ENCODE measurements at places on chromosomes 3 and 15.
A peak's percentile ranks its signal among the peaks of the same experiment; 100 is the strongest.

DNA sequence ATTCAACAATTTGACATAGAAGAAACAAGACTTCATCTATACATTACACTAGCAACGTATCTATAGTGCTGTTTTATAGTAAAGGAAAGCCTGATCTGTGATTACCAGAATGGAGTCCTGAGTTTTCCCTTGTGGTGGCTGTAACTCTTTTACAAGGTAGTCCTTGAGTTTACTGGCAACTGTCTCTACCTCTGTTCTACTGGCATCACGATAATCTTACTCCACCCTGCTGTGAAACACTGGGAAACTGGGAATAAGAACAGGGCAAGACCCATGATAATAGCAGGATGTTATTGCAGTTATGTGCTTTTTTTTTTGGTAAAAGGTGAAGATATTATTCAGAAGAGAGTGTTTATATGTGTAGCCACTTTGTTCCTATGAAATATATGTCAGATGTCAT lies 12.4 kb upstream of the HHLA2 start:
- DNase-seq, result no peak

- no peak for DNase-seq
Observed at GRCh38 chr15:89198934-89199333, 22.4 kb downstream of the RLBP1 start.

DNA sequence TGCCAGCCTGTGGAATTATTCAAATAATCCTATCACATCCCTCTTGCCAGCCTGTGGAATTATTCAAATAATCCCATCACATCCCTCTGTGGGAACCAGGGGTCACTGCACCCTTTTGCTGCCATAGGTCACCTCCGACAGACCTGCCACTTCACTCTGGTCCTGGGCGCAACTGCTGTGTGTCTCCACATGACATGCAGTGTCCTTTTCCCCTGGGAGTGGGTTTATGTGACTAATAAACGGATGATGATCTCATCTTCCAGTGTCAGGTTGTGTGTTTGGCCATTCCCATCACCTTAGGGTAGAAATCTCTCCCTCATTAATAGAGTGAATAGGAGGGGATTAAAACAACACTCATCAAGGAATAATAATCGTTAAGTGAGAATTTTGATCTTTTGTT lies 603.6 kb upstream of the NR2F2 start:
- no peak for DNase-seq

DNA sequence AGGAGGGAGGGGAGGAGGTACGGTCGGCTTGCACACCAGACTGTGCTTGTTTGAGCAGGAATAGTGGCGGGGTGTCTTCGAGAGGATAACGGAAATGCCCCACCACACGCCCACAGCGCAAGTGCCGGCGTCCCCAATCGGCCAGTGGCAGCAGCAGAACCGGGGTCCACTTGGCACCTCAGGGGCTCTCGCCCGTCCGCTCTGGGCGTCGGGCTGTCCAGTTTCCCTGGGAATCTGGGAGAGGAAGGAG lies 53.7 kb downstream of the CCDC54 start:
- DNase-seq, result peak; percentile 24

GRCh38 chr3:83941990-83942745 lies 1016.6 kb upstream of the CADM2 start:
- DNase-seq, result no peak

DNA sequence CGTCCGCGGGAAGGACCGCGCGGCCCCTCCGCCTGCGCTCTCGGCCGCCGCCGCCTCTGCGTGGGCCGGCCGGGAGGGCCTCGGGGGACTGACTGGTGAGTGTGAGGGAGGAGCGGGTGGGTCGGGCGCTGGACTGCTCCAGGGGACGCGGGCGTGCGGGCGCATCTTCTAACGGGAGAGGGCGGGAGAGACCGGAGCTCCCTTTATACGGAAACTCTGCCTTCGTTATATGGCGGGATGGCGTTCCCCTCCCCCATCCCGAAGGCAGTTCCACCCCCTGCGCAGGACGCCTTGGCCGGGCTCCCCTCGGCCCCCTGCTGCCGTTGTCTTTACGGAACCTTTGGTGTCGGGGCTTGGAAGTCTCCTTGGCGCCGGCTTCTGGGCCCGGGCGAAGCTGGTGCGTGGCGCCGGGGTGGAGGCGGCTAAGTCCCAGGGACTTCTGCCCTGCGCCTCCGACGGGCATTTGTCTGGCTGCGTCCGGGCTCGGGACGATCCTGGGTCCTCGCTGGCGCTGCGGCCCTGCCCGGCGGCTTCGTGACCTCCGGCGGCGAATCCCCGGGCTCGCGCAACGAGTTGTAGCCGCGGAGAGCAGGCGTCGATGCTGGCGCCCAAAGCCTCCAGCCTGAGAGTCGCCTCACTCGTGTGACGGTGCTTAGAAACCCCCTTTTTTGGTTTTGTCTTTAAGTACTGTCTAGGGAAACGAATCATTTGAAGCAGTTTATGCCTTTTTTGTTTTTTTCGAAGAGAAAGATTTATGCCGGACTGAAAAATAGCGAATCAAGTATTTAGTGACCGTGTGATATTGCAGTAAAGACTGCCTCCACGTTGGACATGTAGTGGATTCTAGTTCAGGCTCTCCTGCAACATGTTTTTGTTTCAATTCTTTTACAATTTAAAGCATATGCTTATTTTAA lies 623 bp downstream of the ZNF639 start:
- peak; percentile 64 for DNase-seq

DNA sequence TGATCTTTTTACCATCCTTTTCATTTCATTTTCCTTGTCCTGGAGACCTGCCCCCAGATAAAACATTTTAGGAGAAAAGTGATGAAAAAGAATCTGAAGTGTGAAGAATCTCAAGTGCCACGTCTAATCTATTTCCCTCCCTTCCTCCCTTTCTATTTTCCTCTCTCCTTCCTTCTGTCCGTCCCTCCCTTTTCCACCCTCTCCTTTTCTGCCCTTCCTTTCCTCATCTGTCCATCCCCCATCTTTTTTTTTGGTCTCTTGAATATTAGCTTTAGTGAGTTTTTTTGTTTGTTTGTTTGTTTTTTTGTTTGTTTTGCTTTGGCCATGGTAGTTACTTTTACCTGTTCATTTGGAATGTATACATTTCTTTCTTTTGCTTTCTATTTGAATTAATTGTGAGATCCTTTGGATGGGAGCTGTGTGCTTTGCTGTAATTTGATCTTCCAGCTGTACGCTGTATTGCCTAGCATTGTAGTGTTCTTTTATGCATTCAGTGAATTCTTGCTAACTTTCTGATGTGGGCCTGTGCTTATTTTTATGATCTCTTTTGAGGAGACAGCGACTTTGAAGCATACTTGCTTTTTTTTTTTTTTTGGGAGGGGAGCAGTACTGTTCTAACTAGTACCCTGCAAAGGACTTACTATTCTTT lies 19.2 kb downstream of the CDIN1 start:
- no peak for DNase-seq

GRCh38 chr3:54574906-54575617 lies 352.8 kb downstream of the LRTM1 start:
- DNase-seq, result no peak

GRCh38 chr15:68489421-68489820 lies 57.5 kb upstream of the ITGA11 start:
- DNase-seq, result no peak

DNA sequence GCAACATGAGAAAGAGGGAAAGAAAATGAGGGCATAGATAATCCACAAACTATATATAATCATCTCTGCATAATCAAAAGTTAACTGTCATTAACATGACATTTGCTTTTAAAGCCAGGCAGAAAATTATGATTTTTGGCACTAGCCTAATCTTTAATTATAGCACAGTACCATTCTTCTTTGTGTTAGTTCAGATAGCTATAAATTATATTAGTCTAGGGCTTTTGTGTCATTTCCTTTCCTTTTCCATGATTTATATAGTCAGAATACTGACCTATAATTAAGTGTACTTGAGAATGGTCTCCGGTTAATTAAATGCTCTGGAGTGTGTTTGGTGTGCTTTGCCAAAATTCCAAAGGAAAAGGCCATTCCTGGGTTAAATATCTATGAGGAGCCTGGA lies 441.9 kb upstream of the THRB start:
- DNase-seq, result no peak

DNA sequence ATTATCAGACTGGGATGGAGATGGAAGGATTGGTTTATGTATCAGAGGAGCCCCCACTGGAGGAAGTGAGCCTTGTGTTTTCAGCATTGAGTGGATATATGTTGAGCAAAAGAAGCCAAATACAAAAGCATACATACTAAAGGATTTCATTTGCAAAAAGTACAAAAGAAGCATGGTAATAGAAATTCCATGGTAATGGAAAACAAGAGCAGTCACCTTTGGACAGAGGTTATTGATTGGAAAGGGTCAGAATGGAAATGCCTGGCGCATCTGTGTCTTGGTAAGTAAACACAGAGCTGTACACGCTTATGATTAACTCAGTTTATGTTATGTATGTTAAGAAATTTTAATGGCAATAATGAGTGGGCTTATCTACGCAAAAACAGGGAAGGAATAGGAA lies 72.7 kb downstream of the DHX36 start:
- no peak for DNase-seq

DNA sequence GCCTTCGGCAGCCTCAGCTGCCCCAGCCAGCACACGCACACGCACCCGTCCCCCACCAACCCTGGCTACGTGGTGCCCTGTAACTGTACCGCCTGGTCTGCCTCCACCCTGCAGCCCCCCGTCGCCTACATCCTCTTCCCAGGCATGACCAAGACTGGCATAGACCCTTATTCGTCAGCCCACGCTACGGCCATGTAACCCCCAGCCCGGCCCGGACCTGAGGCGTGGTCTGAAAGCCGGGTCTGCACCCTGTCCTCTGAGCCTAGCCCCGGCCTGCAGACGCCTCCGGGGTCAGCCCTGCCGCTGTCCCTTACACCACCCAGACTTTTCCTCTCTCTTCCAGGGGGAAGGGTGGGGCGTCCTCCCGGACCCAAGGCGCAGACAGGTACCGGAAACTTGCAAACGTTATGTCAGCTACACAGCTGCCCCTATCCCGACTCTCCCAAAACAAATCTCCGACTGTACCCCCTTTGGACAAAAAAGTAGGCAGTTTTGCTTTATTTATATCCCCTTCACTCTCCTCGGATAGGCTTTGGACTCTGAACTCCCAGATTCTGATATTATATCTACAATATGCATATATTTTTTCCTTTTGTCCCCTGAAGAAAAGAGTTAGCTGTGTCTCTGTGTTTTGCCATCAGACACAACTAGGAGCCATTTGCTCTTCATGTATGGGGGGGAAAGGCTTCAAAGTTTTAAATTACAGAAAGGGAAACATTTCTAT lies 1.4 kb downstream of the SOX14 start:
- DNase-seq, result no peak

DNA sequence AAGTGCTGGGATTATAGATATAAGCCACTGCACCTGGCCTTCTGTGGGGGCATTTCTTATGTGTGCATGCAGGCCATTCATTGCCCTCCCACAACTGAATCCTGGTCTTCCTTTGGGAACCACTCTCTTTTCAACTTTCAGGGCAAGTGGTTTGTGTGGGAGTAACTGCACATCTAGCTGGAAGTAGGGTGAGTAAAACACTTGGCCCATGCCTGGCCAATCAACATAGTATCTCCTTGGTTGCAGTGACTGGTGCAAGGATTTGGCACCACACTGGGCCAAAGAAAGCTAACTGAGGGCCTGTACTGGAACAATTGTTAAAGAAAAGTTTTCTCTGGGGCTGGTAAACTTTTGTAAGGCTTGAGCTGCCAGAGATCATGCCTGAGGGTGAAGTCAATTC lies 189.2 kb upstream of the FEZF2 start:
- DNase-seq, result no peak

- DNase-seq, result no peak
Observed at GRCh38 chr3:3551981-3552380, 247.2 kb upstream of the LRRN1 start.

- DNase-seq, result no peak
Observed at GRCh38 chr3:193909387-193909786, 226.6 kb upstream of the HES1 start.

GRCh38 chr3:24294150-24294549 lies 200.5 kb downstream of the THRB start:
- DNase-seq, result no peak

DNA sequence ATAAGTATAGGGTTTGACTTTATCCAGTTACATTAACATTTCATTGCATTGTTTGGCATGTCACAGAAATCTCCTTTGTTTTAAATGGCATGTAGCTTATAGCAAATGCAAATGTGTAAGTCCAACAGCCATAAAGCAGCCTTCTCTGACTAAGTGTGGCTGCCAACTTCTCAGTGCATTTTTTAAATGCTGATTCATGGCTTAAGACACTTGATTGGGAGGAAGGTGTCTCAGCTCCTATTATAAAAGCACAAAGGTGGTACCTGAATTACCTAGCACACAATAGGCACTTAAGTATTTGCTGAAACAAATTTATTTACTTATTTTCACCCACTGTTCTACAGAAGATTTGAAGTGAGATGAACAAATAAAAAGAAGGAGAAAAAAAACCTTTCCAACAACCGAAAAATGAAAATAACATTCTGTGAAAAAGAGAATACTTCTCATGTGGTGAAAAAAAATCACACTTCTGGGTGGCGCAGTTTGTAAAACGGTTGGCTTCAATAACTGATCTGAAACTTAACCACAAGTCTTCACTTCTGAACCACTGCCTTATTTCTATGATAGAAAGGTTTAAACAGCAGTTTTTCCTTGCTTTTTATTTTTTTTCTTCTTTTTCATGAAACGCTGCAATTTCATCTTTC lies 105.5 kb upstream of the ICE2 start:
- no peak for DNase-seq

DNA sequence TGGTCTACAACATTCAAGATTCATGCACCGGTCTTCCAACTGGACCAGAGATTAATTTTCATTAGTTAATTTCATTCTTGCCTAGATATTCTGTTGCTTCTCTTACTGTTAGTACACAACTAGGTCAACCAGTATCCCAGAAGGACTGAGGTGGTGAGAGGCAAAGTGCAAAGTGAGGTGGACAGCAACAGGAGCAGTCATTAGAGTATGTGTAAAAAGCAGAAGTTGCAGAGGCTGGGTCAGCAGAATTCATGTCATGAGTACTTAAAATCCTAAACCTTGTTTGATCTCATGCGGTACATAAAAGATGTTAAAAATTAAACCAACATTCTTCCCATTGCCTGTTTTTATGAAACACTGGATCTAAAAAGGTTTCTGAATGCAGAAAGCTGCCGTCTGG lies 46.7 kb downstream of the PARP14 start:
- DNase-seq, result no peak

GRCh38 chr3:128422762-128423524 lies 43.7 kb downstream of the DNAJB8 start:
- DNase-seq, result no peak

DNA sequence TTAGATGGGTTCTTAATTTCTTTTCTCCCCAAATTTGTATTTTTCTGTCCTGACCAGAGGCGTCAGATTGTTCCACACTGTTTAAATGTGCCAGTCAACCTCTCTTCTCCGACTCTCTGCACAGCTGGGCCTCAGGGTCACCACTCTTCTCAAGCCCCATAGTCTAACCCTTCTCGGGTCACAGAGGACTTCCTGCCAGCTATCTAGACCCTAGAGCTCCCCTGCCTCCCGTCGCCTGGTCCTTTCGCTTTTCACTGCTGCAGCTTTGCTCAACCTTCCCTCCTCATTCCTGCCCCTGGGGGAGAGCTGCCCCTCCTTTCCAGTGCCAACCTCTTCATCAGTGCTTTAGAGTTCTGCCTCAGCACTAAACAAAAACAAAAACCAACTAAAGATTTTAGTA lies 151.7 kb downstream of the ATG7 start:
- no peak for DNase-seq

- no peak for DNase-seq
Observed at GRCh38 chr15:48408327-48408726, 77.1 kb downstream of the DUT start.
